Stimulated activated CD8-positive, alpha-beta memory T cell treated with anti-CD3 and anti-CD28 coated beads, Interleukin-2, amount 100 ng/mL, for 1 hour (primary cell): ENCODE measurements at places on chromosomes 3 and 15.

GRCh38 chr3:104987859-104988258 lies 378.9 kb upstream of the ALCAM start:
- no peak for DNase-seq

GRCh38 chr3:44301746-44302145 lies 36.8 kb upstream of the TCAIM start:
- no peak for DNase-seq

DNA sequence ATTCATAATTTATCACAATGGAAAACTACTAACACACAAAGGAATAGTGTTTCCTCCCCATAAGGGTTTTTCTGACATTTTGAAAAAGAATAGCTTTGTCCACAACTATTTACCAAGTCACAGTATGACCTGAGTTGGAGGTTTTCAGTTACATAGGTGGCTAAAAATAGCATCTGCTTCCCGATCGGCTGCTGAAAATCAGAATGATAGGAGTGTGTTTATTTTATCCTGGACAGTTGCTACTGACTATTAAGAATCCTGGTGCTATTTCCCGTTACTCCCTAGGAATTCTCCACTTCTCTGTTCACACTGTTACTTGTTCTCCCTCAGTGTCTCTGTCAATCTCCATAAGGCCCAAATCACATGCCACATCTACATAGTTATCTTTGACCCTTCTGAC lies 353.9 kb upstream of the RARB start:
- no peak for DNase-seq

DNA sequence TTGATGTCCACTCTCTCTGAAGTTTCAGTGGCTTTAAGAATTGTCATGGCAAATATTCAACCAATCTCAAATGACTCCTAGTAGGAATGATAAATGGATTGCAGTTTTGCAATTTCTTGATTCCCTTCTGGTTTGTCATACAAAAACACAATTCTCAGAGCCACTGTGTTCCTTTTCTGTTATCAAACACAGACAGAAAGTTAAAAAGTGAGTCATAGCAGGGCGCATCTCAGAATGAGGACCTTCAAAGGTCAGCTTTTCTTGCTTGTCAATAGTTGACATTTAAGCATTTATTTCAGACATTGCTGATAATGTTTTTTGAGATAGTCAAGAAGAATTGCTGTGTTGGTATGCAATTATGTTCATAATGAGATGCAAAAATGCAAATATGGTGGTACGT lies 405.9 kb downstream of the NR2F2 start:
- DNase-seq: no peak

GRCh38 chr3:177618873-177619733 lies 421.8 kb upstream of the TBL1XR1 start:
- DNase-seq: no peak

DNA sequence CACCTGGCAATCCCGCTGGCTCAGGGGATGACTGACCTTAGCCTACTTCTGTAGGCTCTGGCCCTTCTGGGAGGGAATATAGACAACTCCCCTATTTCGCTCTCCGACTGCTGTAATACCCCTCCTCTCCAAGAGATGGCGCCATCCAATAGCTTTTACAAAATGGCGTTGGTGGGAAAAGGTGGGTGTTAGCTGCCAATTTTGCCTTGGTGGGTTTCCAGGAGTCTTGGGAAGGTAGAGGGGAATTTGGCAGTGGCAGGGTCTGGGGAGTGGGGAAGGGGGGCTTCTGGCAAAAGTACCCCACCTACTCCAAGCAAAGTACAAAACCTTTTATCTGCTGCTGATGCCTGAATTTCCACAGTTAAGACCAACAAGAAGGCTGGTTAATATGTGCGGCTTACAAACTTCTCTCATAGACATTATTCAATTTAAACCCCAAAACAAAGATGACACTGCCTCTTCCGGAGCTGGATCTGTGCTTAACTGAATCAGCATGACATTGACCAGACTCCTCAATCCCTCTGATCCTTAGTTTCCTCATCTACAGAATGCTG lies 62.1 kb downstream of the RASGRF1 start:
- DNase-seq: no peak

GRCh38 chr15:92402751-92403150 lies 9.1 kb downstream of the ST8SIA2 start:
- no peak for DNase-seq

GRCh38 chr15:88918738-88919137 lies 5.6 kb upstream of the MFGE8 start:
- DNase-seq: no peak

GRCh38 chr15:49330166-49330565 lies 92.9 kb upstream of the FGF7 start:
- no peak for DNase-seq

GRCh38 chr3:81279481-81280379 lies 481.7 kb downstream of the GBE1 start:
- DNase-seq: no peak
